ENCODE measurements at places on chromosomes 16 and 17. TPM values are rescaled to one million over a fixed set of nuclear protein-coding genes. Genes with fewer than 3 reads are reported as not detected.

- no peak for DNase-seq
Measured at GRCh38 chr17:58710948-58711552, 18.6 kb downstream of the RAD51C start.

DNA sequence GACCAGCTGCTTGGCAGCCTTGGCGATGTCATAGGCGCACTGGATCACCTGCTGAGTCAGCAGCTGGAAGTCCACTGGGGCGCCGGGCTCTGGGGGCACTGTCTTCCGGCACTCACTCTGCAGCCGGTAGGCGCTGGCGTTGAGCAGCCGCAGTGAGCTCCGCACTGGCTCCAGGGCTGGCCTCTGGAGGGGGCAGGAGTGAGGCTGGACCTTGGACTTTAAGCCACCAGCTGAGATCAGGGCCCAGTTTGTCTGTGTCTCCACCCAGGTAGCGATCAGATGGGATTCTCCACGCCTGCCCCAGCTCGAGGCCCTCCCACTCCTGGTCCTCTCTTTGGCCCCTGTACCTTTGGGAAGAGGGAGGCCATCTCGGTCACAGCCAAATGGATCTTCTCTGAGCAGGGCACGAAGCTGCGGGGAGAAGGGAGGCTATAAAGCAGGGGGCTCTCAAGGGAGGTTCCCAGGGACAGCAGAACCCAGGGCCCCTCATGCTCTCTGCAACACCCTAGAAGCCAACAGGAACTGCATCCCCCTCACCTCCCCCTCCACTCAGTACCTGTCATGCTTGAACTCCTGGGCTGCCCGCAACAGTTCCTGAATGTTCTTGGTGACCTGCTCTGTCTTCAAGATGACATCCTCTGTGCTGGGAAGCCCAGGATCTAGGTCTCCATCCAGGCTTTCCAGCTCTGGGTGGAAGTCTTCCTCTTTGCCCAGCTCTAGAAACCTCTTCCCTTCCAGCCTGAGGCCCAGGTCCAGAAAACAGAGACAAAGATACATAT lies 6.4 kb downstream of the TP53I13 start:
- DNase-seq: no peak

DNA sequence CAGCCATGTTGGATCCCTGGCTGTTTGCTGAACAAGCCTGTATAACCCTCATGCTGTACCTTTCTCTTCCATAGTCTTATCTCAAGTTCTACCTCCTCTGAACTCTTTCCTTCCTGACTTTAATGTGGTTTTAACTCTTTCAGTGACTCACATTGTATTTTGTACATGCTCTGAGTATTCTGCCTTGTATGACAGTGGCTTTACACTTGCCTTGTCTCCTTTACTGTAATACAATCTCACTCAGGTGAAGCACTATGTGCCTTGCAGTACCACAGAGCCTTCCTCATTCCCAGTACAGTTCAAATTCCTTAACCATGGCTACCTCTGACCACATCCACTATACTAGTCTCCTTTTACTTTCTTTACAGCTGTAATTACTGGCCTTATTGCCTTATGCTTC lies 14.1 kb downstream of the PSMD11 start:
- no peak for DNase-seq

- no peak for DNase-seq
Measured at GRCh38 chr17:19456016-19456927, 45.2 kb downstream of the RNF112 start.

DNA sequence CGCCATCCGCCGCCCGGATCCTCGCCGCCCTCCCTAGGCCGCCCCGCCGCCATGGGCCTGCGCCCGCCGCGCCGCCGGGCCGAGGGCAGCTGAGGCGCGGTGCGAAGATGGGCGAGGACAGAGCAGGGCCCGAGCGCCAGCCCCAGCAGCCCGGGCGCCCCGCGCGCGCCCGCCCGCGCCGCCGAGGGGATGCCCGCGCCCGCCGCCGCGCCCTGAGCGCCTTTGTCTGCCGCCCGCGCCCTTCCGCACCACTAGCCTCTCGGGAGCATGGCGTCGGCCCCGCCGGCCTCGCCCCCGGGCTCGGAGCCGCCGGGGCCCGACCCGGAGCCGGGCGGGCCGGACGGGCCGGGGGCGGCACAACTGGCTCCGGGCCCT lies 278 bp downstream of the RAB11FIP3 start:
- DNase-seq: peak; percentile 56

DNA sequence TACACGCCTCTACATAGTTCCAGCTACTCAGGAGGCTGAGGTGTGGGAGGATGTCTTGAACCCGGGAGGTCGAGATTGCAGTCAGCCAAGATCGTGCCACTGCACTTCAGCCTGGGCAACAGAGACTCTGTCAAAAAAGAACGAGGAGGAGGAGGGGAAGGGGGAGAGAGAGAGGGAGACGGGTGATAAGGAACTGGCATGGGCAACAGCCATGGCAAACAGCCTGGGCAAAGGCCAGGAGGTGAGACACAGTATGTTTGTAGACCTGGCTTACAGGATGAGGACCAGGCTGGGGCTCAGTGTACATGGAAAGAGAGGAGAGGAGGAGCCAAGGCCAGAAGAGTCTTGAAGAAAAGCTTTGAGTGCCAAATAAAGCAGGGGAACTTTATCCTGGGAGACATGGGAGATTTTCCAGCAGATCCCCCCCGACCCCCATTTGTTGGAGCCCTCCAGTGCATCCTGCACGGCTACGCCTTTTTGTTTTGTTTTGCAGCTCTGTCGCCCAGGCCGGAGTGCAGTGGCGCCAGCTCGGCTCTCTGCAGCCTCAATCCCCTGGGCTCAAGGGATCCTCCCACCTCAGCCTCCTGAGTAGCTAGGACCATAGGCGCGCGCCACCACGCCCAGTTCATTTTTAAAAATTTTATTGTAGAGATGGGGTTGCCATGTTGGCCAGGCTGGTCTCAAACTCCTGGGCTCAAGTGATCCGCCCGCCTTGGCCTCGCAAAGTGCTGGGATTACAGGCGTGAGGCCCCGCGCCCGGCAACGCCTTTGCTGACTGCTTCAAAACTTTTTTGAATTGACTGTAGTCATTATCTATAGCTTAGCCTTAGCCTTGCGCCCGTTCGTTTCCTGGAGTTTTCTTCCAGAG lies 1.3 kb upstream of the ALKBH5 start:
- no peak for DNase-seq

GRCh38 chr17:38919316-38920078 lies 5.9 kb upstream of the LASP1NB start:
- no peak for DNase-seq

DNA sequence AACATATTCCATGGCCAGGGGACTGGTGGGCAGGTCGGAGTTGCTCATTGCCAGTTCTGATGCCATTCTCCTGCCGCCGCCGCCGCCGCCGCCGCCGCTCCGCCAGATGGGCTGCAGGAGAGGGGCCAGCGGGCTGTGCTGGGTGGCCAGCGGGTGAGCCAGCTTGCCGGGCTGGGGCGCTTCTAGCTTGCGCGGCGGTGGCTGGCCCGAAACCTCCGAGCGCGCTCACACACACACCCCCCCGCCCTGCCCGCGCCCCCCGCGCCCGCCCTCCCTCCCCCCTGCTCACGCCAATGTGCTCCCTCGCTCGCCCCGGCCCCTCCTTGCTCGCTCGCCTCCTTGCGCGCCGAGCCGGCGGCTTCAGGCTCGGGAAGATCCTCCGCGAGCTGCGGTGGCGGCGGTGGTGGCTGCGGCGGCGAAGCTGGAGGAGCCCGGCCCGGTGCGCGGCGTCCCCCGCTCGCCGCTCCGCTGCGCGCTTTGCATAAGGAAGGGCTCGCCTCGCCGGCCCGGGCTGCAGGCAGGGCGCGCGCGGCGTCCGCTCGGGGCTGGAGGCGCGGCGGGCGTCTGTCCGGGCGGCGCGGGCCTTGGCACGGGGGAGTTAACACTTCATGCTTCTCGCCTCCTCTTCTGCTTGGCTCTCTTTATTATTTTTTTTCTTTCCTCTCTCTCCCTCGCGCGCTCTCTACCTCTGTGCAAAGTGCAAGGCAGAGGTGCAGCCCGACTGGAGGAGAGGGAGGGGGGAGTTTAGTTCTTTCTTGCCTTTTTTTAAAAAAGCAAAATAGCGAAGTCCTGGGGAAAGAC lies 500 bp downstream of the MAF start:
- peak; percentile 51 for DNase-seq

DNA sequence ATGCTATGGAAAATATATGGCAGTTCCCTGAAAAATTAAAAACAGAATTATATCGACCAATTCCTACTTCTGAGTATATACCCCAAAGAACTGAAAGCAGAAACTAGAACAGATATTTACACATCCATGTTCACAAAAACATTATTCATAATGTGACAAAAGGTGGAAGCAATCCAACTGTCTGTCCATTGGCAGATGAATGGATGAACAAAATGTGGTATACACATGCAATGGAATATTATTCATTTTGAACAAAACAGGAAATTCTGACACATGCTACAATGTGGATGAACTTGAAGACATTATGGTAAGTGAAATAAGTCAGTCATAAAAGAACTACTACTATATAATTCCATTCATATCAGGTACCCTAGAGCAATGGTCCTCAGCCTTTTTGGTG lies 263.5 kb upstream of the AXIN2 start:
- DNase-seq: no peak

- DNase-seq: no peak
Measured at GRCh38 chr17:58970609-58971450, 135.8 kb downstream of the TRIM37 start.

DNA sequence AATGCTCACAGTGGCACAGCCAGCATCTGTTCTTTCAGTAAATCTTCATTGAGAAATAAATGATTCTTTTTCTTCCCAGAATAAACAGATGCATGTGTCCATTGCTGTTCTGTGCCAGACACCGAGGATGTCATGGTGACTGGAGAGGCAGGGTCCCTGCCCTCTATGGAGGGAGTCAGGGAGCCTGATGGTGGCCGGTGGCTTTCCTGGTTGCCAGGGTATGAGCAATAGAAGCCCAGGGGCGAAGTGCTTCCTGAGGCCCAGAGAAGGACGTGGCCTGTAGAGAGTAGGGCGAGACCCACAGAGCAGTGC lies 29.9 kb upstream of the NUDT16L1 start:
- DNase-seq: no peak

DNA sequence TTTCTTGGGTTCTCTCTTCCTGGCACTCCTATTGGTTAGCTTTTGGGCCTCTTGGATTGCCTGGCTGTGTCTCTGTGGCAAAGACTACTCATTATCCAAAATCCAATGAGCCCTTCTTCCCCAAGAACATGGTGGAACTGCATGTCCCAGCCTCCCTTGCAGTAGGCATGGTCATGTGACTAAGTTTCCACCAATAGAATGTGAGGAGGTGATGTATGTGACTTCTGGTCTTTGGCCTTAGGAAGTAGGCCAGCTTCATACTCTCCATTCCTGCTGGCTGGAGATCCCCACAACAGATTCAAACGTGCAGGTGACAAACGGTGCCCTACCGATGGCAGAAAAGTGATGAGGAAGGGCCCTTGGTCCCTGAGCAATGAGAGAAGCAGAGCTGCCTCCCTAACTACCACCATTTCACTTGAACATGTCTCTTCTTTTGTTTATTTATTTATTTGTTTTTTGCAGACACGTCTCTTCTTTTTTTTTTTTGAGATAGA lies 17.3 kb upstream of the SPN start:
- no peak for DNase-seq

DNA sequence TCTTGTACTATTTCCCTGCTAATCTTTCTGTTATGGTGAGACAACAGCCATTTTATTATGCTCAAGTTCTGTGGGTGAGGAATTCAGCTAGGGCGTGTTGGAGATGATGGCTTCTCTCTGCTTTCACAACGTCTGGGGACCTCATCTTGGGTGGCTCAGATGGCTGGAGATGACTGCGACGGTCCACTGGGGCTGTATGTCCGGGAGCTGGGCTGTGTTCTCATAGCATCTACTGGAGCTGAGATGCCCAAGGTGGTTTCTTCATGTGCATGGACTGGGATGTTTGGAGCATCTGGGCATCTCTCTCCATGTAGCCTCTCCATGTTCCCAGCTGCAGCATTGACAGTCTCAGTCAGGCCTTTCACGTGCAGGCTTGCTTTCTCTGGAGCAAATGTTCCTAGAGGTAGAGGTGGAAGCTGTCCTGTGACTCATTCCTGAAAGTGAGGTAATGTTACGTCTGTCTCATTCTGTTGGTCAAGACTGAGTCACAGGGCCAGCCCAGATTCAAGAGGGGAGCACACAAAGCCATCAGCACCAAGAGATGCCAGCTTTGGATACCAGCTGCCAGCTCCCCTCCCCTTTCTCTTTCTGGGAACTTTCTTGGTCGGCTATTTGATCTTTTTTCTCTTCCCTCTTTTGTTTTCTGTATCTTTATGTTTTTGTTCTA lies 96.2 kb downstream of the RAP1GAP2 start:
- DNase-seq: no peak

The MYO15B gene
- 281 TPM for total RNA-seq

The SMG1 gene
- 96.2 TPM for total RNA-seq

The ZNF205 gene
- 16.0 TPM for total RNA-seq

The TSR3 gene
- total RNA-seq: 42.7 TPM
